Hematopoietic multipotent progenitor cell treated with erythropoietin and hydrocortisone succinate and interleukin-3 and kit ligand, for 4 days (in vitro differentiated cells): ENCODE measurements at places on chromosomes 6 and 20.

DNA sequence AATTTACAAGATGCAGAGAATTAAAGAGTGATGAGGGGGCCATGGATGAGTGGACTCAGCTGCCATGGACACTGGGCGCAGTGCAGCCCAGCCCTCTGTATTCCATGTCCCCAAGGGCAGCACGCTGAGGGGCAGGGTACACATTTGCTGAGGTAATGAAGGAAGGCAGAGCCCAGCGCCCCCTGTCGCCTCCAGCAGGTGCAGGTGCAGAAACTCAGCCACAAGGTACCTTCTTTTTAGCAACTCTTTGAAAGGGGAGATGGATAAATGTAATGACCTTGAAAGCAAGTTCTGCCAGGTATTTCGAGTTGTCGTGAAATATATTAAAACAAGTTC lies 7.1 kb downstream of the CD93 start:
- DNase-seq, result no peak

GRCh38 chr6:71107911-71108420 lies 151.1 kb upstream of the B3GAT2 start:
- DNase-seq, result no peak

DNA sequence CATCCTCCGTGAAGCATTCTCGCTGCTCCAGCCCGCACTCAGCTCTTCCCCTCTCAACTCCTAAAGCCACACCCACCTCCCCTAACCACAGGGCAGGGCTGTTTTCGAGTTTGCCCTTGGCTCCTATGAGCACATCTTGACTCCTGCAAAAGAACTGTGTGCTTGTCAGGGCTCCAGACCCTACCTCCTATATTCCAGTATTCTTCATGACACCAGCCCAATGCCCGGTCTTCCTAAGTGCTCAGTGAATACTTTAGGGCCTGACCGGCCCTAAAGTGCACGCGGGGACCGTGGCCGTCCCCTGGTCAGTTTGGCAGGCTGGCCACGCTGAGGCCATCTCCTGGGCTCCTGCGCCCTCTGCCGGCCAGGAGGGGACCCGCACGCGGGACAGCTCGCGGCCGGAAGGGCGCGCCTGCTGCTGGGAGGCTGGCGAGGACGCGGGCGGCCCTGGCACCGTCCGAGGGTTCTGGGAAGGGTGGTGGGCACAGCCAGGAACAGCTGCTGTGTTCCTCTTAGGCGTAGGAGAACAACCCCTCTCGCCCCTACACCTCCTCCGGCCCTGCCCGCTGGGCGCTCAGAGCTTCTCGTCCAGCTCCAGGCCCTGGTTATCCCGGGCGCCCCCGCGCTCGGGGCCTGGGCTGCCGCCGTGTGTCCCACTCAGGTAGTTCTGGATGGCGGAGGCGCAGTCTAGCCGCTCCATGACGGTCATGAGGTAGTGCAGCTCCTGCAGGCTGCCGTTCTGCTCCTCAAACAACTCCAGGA lies 11.0 kb downstream of the UNC5CL start:
- peak; percentile 95 for DNase-seq

GRCh38 chr20:23063581-23063980 lies 14.1 kb upstream of the THBD start:
- no peak for DNase-seq

GRCh38 chr6:153436351-153436750 lies 305.3 kb upstream of the RGS17 start:
- no peak for DNase-seq

- DNase-seq, result no peak
Observed at GRCh38 chr20:62220666-62221568, 839 bp upstream of the HRH3 start.

DNA sequence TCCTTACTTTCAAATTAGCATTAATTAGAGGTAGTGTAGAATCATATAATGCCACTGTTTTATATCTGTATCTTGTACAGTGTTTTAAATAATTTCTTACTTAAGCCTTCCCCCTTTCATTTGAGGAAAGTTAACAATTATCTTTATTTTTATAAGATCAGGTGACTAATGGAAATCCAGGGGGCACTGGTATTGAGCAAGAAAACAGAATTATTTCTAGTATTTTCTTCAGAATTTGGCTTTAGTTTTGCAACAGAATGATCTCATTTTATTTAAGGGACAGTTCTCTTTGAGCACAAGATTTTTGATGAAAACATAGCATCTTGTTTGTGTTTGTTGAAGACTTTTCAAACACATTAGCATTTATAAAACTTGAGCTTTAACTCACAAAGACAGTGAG lies 55.9 kb downstream of the RNF217 start:
- no peak for DNase-seq

GRCh38 chr6:38054527-38055202 lies 235.1 kb downstream of the ZFAND3 start:
- DNase-seq, result peak; percentile 34

DNA sequence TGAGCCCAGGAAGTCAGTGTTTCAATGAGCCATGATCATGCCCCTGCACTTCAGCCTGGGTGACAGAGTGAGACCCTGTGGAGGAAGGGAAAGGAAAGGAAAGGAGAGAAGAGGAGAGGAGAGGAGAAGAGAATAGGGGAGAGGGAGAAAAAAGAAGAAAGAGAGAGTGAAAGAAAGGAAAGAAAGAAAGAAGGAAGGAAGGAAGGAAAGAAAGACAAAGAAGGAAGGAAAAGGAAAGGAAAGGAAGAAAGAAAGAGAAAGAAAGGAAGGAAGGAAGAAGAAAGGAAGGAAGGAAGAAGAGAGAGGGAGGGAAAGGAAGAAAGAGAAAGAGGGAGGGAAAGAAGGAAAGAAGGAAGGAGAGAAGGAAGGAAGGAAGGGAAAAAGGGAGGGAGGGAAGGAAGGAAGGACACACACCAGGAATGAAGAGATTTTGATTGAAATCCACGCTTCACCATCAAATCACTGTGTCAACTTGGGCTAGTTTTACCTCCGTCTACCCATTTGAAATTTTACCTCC lies 14.3 kb downstream of the WFDC8 start:
- no peak for DNase-seq

DNA sequence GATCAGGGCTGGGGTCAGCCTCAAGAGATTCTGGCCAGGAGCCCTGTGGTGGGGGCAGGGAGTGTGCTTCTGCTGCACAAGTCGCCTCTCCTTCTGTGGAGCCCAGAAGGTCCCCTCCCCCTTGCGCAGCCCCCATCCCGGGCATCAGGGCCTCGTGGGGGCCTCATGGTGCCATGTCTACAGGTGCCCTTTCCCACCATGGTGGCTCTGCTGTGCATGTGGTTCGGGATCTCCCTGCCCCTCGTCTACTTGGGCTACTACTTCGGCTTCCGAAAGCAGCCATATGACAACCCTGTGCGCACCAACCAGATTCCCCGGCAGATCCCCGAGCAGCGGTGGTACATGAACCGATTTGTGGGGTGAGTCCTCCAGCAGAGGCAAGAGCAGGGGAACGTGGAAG lies 48.1 kb downstream of the TM9SF4 start:
- no peak for DNase-seq

- no peak for DNase-seq
Observed at GRCh38 chr6:126539022-126539421, 199.1 kb downstream of the CENPW start.

DNA sequence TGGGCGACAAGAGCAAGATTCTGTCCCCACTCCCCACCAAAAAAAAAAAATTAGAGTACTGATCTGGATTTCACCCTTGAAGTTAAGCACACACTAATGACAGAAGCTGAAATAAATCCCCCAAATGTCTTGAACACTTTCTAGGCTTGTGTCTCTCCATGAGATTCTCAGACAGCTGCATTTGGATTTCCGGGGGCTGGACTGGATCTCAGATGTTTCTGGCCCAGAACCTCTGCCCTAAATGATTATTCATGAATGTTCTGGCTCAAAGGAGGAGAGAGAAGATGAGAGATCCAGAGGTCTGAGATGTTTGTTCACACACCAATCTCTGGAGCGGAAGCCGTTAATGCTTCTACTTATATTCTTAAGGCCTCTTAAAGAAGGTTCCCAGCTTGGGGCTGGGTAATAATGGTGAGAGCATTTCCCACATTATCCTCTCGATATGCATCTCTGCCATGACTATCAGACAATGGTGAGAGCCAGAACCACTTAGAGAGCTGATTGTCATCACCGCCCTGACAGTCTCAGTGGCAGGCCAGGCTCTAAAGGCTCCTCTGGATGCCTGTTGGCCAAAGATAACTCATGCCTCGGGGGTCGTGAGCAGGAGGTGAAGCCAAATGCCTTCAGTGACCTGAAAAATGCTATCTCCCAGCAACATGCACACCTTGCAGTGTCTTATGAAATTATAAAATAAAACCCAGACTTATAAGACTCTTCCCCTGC lies 127.9 kb upstream of the AGPAT4 start:
- no peak for DNase-seq
